ENCODE measurements at places on chromosomes 12 and 14.

DNA sequence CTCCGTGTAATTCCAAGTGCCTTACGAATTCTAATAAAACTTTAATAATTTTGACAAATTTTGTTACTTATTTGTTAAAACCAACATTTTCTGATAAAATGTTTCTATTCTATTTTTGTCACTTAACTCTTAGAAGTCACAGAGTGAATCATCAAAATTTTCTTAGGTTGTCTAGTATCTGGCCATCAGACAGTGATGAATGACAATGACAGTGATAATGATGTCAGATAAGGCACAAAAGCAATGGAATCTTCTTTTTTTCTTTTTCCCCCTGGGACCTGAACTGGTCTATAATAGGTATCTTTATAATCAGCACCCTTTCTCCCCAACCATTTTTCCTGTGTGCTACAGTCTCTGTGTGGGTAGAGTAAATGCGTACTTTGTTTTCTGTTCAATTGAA lies 407.3 kb downstream of the SOX5 start:
- DNase-seq = no peak

DNA sequence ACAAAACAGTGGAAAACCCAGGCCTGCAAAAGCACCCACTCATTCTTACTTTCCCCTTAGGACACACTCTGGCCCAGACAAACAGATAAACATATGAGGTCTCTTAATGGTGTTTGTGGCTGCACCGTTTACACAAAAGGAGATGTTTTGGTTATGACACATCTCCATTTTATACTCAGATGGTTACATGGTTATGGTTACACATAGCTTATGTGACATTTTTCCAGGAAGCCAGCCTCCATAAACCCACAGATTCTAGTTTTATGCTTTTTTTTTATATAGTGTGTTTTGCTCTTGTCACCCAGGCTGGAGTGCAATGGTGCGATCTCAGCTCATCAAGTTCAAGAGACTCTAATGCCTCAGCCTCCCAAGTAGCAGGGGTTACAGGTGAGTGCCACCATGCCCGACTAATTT lies 3.5 kb upstream of the KLRD1 start:
- peak; percentile 31 for DNase-seq

DNA sequence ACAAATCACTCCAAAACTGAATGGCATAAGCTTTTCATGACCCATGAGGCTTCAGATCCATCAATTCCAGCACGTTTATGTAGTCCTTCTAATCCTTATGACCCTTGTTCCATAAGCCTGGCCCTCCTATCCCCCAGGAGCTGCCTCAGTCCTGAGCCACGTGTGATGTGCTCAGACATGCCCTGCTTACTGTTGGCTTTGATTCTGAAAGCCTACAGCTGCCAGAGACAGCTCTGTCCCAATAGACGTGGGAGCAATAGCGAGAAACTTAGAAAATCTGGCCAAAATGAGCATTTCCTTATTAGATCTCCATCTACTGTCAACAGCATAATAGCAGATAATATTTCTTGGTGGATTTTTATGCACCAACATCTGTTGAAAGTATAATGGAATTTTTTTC lies 33.2 kb downstream of the DUSP6 start:
- peak; percentile 84 for DNase-seq

DNA sequence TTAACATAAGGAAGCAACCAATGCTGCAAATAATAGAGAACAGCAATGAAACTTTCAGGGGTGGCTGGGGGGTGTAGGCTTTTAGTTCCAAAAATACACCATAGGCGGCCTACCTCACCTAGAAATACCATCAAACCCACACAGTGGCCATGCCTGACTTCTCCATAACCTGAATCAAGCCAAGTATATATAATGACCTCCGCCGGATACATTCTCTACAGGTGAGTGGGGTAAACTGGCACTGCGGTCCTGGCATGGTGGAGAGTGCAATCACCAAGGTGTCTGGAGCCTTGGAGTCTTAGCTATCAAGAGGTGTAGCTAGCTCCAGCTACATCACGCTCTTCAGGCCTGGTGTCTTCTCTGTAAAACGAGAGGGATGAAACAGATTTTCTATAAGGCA lies 1.2 kb downstream of the ZBTB25 start:
- DNase-seq = no peak

All from epithelial cell of esophagus (primary cell).